ENCODE measurements at places on chromosomes 13 and 19.

- no peak for DNase-seq
Measured at GRCh38 chr13:29539856-29540255, 55.6 kb downstream of the SLC7A1 start.

DNA sequence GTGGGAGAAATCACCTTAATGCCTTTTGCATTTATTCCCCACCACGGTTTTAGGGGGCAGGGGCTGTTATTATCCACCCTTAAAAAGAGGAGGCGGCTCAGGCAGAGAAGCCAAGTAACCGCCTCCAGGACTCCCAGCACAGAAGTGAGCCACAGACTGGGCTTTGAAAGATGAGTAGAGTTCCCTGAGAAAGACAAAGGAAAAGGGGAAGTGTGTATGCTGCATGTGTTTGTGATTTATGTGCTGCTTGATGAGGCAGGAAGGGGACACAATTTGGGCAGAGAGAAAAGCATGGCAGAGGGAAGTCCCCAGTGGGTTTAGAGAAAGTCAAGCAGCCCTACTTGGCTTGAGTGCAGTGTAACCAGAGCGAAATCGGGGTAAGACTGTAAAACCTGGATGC is 85.0 kb downstream of the DOCK9 start:
- DNase-seq = no peak

DNA sequence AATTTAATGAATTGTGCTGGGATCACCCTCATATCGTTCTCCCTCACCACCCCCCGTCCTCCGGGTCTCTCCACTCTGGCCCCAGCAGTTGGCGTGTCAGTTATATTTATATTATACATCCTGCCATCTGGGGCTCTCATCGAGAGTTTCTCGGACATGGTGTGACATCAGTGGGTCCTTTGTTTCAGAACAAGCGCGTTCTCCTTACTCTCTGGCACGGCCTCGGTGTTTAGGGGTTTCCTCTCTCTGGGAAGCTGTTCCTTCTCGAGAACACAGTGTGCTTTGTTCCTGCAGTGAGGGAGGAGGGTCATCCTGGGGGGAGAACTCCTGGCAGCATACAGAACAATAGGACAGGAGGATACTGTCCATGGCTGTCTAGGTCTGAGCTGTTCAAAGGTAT is 9.8 kb upstream of the MCF2L start:
- peak; percentile 39 for DNase-seq

DNA sequence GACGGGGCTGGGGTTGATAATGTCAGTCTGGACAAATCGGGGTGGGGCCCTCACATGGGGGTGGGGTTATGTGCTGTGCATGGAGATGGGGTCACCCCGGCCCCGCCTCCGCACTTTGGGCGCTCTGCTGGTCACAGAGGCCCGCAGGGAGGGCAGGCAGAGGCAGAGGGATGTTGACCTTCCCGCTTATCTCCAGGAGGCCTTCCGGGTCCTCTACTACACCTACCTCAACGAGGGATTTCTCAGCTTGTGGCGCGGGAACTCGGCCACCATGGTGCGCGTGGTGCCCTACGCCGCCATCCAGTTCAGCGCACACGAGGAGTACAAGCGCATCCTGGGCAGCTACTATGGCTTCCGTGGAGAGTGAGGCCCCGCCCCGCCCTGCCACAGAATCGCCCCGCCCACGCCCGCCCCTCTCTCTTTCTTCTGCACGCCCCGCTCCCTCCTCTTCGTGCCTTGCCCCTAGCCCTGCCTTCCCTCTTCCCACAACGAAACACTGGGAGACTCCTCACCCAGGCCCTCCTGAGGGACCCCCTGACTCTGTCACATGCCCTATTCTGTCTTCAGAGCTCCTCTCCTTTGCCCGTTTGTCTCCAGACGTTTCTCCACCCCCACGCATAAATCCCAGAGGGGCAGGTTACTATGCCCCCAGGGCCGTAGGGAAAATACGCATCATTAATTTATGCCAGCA is 32.8 kb downstream of the TMEM161A start:
- no peak for DNase-seq

DNA sequence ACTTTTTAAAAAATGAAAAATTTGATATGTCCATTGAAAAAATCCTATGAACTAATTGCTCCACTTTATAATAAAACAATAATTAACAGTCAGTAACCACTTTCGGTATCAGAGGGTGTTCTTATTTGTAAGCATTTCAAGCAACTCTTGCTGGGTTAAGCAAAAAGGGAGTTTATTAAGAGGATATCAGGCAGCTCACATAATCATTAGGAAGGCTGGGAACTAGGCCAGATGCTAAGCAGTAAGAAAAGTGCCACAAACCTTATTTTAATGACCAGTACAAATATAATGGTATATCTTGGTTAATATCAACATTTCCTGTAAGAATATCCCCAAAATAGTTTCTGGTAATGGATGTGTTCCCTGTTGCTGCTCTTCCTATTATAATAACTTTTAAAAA is 2618.3 kb upstream of the PCDH20 start:
- DNase-seq = no peak

DNA sequence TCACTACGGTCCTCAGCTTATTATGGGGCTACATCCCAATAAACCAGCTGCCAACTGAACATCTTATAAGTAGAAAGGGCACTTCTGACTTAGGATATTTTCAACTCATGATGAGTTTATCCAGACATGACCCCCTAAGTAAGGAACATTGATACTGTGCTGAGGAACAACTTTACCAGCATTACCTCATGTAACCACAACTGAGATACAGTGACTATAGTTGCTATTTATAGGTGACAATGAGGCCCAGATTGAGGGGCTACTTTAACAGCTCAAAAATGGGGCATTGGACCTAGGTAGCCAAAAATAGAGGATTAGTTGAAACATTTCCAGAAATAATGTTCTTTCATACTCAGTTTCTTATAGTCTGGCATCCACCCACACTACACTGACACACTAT is 26.8 kb downstream of the SKA3 start:
- DNase-seq = no peak

GRCh38 chr19:53906211-53907192 is 2.6 kb upstream of the CACNG7 start:
- DNase-seq = no peak

DNA sequence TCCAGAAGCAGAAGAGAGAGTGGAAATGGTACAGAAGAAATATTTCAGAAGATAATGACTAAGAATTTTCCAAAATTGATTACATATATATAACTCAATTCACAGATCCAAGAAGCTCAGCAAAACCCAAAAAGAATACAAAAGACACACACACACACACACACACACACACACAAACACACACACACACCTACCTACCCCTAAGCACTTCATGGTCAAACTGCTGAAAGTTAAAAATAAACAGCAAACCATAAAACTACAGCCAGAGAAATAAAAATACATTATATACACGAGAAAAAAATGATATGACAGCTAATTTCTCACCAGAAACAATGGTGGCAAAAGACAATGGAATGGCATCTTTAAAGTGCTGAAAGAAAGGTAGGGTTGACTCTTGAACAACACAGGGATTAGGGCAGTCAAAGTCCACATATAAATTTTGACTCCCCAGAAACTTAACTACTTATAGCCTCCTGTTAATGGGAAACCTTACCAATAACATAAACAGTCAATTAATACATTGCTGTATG is 49.2 kb downstream of the DIAPH3 start:
- no peak for DNase-seq

DNA sequence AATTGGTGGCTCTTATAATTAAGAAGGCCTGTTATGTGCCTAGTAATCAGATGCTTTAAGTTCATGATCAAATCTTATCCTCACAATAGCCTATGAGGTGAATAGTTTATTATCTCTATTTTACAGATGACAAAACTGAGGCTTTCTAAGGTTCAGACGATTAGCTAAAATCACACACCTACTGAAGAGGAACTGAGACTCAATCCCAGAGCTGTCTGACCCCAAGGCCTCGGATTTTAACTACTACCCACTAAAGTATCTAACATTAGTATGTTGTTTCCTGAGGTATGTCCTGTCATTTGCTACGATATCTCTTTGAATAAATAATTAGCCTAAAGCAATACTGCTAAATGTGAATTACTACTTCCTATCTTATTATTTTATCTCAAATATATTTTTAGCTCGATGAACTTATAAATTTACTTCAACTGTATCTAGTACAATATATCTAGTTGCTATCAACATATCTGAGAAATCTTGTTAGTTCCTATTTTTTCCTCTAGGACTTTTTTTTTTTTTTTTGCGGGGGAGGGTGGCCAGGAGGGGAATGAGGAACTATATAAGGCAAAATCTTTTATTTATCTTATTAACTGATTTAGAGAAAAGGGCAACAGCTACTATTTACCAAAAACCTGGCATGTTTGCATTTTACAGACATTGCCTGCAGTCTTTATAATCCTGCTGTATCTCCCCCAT is 118.5 kb downstream of the ABCC4 start:
- no peak for DNase-seq

DNA sequence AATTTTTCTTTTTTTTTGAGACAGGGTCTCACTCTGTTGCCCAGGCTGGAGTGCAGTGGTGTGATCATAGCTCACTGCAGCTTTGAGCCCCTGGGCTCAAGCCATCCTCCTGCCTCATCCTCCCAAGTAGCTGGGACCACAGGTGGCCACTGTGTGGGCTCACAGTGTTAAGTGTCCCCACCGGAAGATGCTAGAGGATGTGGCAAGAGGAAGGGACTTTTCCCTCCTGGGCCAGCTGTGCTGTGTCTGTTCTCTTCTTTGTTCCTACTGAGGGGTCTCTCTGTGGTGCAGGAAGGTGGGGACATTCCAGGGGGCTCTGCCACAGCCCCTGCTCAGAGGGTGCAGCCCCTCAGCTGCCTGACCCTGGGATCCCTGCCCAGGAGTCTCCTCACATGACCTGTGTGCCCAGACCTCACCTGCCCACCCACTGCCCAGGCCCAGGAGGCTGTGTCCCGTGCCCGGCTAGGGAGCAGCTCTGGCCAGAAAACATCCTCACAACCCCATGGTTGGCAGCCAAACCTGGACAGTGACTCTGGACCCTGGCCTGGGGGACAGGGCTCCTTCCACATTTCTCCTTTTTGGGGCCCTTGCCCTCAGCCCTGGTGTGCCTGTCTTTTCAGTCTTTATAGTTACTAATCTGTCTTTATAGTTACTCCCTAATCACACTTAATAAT is 14.4 kb upstream of the ANKRD10 start:
- DNase-seq = no peak

DNA sequence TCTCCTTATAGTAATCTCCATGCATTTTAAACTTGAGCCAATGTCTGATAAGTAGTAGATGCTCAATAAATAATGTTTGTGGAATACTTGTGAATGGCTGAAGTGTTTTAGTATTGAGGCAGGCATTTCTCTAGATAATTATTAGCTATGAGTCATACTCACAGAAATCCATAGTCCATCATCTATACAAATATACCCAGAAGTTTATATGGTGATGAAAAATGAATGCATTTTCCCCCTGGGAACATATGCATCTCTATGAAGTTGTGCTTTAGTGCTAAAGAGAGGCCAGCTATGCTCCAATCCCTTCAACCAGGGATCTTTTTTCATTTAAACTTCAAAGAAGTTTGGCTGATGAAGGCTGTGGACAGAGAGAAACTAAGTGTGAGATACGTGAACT is 17.2 kb downstream of the MBNL2 start:
- no peak for DNase-seq

DNA sequence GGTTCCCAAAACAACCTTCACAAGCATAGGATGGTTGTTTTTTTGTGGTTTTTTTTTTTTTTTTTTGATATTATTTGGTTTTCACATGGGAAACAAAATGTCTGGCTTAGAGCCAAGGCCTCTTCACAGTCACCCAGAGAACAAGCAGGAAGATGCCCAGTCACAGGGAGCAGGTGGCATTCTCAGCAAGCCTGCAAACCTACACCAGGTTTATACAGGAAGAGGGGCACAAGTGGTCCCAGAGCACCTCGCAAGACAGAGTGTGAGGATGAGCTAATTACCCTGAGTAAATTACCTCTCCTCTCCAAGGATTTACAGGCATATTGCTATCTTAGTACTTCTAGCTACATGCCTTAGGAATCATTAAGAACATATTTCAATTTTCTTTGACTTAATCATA is 1375.6 kb downstream of the EFNB2 start:
- DNase-seq = no peak

GRCh38 chr19:29711584-29712132 is 3.4 kb downstream of the C19orf12 start:
- no peak for DNase-seq

GRCh38 chr13:29571876-29572570 is 23.5 kb downstream of the SLC7A1 start:
- DNase-seq = no peak

DNA sequence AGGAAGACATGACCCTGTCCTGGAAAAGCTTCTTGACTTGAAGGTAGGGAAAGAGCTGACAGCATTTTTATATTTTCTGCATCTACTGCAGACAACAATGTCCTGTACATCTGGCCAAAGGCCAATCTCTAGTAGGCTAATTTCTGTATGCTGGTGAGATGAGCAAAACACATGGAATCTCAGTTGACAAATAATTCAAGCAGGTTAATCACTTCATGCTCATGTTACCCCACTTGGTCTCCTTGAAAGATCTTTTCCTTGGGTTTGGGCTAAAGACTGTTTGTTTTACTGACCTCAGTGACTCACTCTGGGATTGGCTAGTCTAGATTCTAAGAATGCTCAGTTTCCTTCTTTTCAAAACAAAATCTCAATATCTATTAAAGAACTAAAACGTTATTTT is 298.8 kb downstream of the LMO7 start:
- DNase-seq = no peak

DNA sequence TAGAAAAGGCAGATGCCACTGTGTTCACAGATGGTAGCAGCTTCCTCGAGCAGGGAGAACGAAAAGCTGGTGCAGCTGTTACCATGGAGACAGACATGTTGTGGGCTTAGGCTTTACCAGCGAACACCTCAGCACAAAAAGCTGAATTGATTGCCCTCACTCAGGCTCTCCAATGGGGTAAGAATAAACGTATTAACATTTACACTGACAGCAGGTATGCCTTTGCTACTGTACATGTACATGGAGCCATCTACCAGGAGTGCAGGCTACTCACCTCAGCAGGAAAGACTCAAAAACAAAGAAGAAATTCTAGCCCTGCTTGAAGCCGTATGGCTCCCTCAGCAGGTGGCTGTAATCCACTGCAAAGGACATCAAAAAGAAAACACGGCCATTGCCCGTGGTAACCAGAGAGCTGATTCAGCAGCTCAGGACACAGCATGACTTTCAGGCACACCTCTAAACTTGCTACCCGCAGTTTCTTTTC is 197.7 kb downstream of the ZNF737 start:
- DNase-seq = no peak

DNA sequence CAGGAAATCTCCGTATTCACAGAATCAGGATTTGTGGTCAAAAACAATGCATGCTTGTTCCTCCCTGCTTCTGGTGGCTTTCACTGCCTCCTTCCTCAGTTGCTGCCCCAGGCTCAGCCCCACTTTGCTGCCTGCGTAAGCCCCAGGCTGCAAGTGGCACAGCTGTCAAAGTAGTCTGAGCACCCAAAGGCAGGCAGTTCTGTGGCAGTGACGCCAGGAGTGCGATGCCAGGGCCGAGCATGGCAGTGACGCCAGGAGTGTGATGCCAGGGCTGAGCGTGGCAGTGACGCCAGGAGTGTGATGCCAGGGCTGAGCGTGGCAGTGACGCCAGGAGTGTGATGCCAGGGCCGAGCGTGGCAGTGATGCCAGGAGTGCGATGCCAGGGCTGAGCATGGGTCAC is 77.3 kb upstream of the GPR183 start:
- DNase-seq = no peak

Measured in tibial artery (tissue), 4 donors.